ENCODE measurements at places on chromosomes 13 and 19.

DNA sequence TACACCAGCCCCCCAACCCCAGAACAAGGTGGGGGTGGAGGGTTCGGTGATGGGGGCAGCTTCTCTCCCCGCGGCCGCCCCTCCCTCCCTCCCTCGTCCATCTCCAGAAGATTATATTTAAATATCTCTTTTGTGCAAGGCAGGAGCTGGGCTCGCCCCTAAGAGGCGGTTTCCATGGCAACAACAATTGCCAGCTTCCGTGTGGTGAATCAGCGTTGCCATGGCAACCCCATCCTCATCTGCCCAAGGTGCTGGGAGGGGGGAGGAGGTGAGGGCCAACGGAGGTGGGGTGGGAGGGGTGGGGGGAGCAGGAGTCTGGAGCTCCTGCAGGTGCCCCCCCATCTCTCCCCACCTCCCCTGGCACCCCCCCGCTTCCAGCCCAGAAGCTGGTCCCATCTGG, 46.4 kb downstream of the CELF5 start:
- DNase-seq = peak; percentile 8

DNA sequence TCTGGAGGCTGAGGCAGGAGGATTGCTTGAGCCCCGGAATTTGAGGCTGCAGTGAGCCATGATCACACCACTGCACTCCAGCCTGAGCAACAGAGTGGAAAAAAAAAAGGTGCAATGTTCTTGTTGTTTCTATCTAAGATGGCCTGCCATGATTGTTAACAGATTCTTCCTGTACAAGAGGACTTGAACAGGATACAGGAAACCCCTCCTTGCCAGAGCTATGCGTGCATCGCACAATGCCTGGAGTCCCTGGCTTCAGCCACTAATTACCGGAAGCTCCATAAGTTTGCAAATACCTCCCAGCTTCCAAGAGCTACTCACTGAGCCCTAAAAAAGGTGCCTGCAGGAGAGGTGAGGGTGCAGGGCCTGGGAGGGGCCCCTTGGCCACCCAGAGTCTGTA, 13.1 kb upstream of the HIF3A start:
- DNase-seq = no peak

- no peak for DNase-seq
These were observed 38.2 kb upstream of the FLT1 start for GRCh38 chr13:28533125-28533436.

DNA sequence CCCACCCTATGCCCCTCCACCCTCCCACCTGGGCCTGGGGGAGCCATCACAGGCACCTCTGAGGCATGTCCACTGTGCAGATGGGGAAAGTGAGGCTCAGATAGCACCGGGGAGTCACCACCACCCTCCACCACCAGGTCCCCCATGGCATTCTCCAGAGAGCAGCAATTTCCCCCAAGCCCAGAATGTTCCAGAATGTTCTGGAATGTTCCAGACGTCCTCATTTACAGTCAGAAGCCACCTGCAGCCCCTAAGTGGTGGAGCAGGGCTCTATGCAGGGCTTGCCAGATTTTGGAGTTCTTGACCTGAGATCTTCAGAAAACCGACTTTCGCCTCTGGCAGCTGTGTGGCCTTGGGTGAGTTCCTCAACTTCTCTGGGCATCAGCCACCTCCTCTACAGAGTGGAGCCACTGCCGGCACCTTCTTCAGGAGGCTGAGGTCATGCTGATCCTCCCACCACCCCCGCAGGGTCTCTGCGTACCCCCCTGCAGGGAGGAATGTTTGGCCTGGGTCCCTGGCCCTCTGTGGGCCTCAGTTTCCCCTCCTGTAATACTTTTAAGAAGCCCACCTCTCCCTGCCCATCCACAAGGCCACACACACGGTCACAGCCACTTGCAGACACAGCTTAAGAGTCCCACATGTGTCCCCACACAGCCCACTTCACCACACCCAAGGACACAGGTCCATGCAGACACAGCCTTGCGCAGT, 6.2 kb downstream of the FUT5 start:
- no peak for DNase-seq

- DNase-seq = no peak
These were observed 196.9 kb upstream of the UBL3 start for GRCh38 chr13:30047154-30047874.

- no peak for DNase-seq
These were observed 91.3 kb downstream of the KCNRG start for GRCh38 chr13:50106559-50106958.

GRCh38 chr13:112941349-112941748, 27.7 kb upstream of the MCF2L start:
- DNase-seq = no peak

- no peak for DNase-seq
These were observed 16.0 kb downstream of the FGF9 start for GRCh38 chr13:21686751-21687391.

Data from midbrain (tissue), 1 donor.